Activated effector memory CD4-positive, alpha-beta T cell treated with Interleukin-2 at 50 U/mL for 16 hours (primary cell): ENCODE measurements at places on chromosomes 6 and 20.

DNA sequence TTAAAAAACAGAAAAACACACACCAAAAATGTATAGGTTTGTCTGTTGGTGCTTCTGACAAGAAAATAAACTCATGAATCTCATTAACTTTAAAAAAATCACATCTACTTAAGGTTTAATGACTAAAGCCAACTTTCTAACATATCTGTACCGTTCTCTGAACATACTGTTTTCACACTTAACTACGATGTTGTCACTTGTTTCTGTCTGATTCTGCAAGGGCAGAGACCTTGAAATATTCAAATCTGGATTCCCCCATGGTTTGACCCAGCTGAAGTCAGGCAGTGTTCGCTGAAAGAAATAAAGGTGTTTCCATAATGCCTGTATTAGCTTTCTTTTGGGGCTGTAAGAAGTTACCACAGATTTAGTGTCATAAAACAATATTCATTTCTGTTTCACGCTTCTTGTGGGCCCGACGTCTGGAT is 2.7 kb upstream of the ASXL1 start:
- no peak for DNase-seq

- DNase-seq, result no peak
Observed at GRCh38 chr6:135096403-135097130, 41.9 kb upstream of the HBS1L start.

- no peak for DNase-seq
Observed at GRCh38 chr6:24980507-24981385, 45.0 kb upstream of the RIPOR2 start.

GRCh38 chr6:90860822-90861601 is 274.1 kb upstream of the MAP3K7 start:
- no peak for DNase-seq

GRCh38 chr20:49985617-49986016 is 2.8 kb downstream of the SNAI1 start:
- no peak for DNase-seq

DNA sequence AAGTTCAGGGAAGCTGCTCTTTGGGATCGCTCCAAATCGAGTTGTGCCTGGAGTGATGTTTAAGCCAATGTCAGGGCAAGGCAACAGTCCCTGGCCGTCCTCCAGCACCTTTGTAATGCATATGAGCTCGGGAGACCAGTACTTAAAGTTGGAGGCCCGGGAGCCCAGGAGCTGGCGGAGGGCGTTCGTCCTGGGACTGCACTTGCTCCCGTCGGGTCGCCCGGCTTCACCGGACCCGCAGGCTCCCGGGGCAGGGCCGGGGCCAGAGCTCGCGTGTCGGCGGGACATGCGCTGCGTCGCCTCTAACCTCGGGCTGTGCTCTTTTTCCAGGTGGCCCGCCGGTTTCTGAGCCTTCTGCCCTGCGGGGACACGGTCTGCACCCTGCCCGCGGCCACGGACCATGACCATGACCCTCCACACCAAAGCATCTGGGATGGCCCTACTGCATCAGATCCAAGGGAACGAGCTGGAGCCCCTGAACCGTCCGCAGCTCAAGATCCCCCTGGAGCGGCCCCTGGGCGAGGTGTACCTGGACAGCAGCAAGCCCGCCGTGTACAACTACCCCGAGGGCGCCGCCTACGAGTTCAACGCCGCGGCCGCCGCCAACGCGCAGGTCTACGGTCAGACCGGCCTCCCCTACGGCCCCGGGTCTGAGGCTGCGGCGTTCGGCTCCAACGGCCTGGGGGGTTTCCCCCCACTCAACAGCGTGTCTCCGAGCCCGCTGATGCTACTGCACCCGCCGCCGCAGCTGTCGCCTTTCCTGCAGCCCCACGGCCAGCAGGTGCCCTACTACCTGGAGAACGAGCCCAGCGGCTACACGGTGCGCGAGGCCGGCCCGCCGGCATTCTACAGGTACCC is at the start of gene ESR1:
TSS of gene ESR1 (plus strand) at position 170 of the 858 bp plus-strand sequence. CDS start at position 401, 231 bp downstream.
- no peak for DNase-seq

DNA sequence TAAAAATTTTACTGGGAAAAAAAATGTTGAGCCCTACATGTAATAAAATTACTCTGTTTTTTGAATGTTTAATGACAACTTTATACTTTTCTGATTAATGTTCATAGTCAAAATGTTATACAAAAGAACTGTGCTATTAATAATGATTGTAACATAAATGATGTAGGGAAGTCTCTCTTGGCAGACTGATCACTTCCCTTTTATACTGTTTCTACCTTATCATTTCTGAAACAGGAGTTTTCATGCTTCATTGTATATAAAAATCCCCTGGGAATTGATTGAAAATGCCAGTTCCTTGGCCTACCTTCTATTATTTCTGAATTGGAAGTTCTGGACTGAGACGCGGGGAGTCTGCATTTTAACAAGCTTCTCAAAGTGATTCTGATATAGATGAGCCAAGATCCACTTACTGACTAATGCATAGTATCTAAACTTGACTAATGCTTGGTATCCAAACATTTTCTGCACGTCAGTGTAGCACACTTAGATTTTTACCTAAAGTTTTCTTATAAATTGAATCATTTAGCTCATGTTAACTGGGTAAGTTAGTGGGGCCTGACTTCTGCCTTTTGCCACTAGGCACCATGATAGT is 7.2 kb upstream of the HDAC2 start:
- no peak for DNase-seq

DNA sequence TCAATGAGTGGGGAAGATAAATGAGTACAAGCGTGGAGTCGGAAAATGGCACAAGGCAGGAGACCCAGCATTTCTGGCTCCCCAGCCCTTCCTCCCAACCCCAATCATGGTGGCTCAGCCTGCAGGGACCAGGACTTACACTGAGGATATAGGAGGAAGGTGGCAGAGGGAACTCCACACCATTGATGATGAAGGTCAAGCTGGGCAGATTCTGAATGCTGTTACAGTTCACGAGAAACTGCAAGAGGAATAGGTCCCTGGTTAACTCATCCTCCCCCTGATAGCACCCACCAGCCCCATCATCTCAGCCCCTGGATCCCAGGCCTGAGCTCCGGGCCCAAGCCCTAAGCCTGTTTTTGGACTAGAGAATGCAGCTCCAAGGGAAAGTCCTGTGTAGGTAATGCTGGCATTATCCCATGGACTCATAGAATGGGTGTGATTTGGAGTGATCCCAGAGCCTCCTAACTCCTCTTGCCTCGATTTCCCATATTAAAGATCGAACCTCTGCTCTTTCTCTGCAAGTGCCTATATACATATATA is 2.3 kb upstream of the TFEB start:
- no peak for DNase-seq

GRCh38 chr20:12976720-12977309 is 32.0 kb upstream of the SPTLC3 start:
- DNase-seq, result no peak

- no peak for DNase-seq
Observed at GRCh38 chr20:5122873-5123260, 3.1 kb upstream of the PCNA start.

DNA sequence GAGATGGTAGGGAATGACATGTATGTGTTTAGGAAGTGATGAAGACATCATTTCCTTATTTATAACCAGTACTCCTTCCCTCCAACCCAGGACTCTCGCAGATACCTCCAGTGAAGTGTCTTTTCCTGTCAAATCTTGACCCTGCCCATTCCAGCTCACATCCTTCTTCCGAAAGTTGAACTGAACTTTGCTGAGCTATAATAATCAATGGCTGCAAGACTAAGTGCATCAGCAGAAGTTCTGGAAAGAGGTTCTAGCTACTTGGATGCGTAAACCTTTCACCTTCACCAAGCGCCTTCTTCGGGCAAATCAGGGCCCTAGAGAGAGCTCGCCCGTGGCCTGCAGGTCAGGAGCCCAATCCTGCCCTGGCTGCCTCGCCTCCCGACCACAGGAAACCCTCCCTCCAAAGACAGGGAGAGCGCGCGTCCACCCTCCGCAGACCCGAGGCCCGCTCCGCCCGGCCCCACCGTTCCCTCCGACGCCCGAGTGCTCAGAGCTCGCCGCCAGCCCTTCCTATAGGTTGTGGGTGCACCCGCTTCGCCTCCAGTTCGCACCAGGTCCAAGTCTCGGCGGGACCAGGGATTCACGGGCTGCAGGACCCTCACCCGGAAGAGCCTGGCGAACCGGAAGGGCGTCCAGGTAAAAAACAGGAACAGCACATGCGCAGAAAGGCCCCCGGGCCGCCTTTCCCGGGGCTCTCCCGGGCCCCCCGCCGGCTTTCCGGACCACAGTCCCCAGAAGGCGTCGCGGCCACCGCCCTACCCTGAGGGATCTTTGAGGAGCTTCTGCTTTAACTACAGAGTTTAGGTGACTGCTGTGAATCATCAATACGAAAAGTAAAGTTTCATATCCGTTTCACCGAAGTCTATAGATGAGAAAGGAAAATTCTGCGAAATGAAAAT is at the start of gene ZNF334:
TSS of gene ZNF334 (minus strand) at position 617 of the 902 bp plus-strand sequence. CDS start 1,457 bp downstream, outside the sequence.
- DNase-seq, result no peak

DNA sequence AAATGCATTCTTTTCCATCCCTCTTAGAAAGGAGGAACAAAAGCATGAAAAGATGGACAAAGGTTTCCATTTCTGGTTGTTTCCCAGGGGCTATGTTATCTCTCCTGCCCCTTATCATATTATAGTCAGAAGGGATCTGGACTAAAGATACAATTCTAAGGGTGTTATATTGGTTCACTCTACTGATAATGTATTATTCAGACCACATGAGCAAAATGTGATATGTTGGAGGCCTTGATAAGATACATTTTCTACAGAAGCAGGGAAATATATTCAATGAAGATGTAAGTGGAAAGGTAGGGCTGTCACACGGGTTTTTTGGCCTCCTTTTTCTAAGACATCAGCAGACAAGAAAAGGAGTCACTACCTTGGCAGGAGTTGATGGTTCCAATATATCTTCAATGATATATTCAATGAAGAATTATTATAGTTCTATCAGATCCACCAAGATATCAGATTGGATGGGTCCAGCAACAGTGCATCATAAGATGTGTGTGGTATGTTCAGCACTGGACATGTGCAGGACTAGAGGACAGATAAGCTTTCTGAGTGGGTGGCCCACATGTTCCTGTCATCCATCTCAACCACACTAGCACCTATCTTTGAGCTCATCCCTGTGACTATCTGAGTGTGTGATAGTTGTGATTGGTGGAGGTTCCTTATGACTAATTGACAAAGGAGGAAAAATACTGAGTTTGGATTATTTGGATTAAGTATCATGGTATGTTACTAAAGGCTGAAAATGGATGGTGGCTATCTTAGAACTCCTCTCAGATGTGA is 5.7 kb upstream of the ZKSCAN3 start:
- no peak for DNase-seq

GRCh38 chr6:156689656-156690055 is 87.5 kb upstream of the ARID1B start:
- DNase-seq, result no peak

- no peak for DNase-seq
Observed at GRCh38 chr6:125307964-125308615, 6.3 kb upstream of the HDDC2 start.
